ENCODE measurements at places on chromosomes 5 and 9.

- no peak for DNase-seq
Observed at GRCh38 chr5:117859176-117859575, 1129.2 kb downstream of the DTWD2 start.

- DNase-seq = no peak
Observed at GRCh38 chr9:14978022-14979000, 68.1 kb upstream of the FREM1 start.

DNA sequence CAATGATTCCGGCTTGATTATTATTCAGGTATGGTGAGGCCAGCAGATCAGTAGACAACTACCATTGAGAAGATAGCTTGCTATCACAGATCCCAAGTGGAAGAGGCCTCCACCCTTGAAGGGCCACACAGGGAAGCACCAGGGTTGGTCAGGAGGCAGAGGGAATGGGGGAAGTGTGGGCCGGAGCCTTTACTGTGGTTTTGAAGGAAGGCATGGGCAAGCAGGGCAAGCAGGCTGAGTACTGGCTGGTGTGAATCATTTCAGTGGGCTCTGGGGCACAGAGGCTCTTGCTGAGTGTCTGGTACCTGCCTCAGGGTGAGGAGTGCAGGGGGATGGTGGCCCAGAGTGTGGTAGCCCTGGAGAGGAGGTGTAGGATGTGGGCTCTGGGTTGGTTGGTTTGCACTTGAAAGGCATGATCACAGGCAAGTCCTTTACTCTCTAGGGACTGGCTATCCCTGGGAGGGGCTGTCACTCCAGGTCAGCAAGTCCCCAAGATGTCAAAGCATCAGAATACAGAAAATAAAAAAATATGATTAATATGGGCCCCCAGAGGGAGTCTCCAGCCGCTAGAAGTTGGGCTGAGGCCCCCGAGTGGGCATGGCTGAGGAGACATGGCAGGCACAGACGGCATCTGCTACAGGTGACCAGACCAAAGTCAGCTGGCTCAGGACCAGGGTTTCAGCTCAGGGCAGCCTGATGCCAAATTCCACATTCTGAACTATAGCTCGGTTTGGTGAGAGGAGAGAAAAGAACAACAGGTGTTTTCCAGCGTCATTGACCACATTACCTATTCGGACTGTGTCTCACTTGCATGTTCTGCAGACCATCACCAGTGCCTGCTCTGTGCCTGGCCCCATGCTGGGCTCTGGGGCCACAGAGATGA, 9.7 kb upstream of the SUSD3 start:
- DNase-seq = no peak

- DNase-seq = no peak
Observed at GRCh38 chr9:95225726-95226106, 91.8 kb downstream of the FANCC start.

DNA sequence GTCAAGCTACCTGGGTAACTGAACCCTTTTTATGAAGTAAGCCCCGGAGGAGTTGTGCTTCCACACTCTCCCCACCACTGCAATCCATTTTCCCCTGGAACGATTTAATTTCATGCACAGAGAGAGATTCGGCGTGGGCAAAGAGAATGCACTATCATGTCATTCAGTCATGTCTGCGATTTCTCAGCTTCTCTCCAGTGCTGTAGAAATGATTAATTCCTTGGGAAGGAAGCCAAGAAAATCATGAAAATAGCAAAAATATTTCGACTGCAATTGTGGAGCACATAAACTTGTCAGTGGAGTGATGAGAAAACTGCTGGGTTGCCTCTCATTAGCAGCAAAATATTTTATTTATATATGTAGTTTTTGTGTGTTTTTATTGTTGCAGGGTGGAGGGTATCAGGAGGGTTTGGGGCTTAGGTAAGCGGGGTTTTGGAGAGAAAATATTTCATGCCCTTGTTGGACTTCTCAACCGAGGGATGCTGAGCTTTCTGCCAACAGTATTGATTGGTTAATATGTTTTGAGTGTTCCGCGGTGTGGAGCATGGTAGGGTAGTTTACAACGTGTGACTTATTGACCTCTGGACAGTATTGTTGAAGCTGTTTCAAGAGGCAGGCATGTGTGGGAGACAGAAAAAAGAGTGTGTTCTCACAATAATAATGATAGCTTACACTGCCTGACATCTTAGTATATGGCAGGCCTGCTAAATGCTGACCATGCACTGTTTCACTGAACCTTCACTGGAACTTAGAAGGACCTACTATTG, 69.3 kb downstream of the SGCD start:
- no peak for DNase-seq

- DNase-seq = no peak
Observed at GRCh38 chr5:128782446-128782845, 182.8 kb upstream of the SLC27A6 start.
